B cell (primary cell): ENCODE measurements at places on chromosomes 7 and 10. TPM values are rescaled to one million over a fixed set of nuclear protein-coding genes. Genes with fewer than 3 reads are reported as not detected.

Gene PRTFDC1
- total RNA-seq: not detected in 2 replicates

Gene FIGNL1
- total RNA-seq: 23.3 and 24.5 TPM in 2 replicates

Gene PRSS37
- not detected in 2 replicates for total RNA-seq

Gene ENTPD7
- total RNA-seq: 6.0 and 6.2 TPM in 2 replicates

Gene GTF2IRD1
- 2.2 and 2.8 TPM in 2 replicates for total RNA-seq

Gene H2BK1
- total RNA-seq: 3.1 and 4.2 TPM in 2 replicates

Gene FAM13C
- not detected in 2 replicates for total RNA-seq

Gene TAS2R41
- total RNA-seq: not detected in 2 replicates

Gene LAMTOR4
- 214 TPM in 2 replicates for total RNA-seq
